ENCODE measurements at places on chromosomes 5 and 9.

GRCh38 chr9:113564498-113565237 lies 101.1 kb downstream of the RGS3 start:
- DNase-seq = no peak

- no peak for DNase-seq
These were observed 36.4 kb upstream of the ADAMTSL1 start for GRCh38 chr9:18437315-18438201.

DNA sequence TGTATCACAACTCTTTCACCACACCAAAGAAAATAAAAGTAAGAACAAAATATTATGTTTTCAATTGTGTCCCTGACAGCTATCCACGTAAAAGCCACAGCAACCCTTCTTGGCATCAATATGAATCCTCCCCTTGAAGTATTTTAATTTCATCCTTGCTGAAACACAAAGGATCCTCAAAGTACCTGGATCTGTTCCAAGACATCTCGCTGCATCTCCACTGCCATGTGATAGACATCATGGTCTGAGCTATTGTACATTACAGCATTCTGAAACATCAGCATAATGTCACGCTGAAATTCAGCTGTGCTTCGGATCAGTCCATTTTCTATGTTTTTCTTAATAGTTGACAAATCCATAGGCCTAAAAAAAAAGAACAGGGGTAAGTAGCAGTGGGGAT lies 17.7 kb downstream of the BRD8 start:
- no peak for DNase-seq

GRCh38 chr5:89470658-89471057 lies 587.7 kb upstream of the MEF2C start:
- DNase-seq = no peak

- no peak for DNase-seq
These were observed 13.3 kb downstream of the PDGFRB start for GRCh38 chr5:150142185-150142958.

GRCh38 chr9:133502112-133502511 lies 22.6 kb downstream of the MYMK start:
- no peak for DNase-seq

DNA sequence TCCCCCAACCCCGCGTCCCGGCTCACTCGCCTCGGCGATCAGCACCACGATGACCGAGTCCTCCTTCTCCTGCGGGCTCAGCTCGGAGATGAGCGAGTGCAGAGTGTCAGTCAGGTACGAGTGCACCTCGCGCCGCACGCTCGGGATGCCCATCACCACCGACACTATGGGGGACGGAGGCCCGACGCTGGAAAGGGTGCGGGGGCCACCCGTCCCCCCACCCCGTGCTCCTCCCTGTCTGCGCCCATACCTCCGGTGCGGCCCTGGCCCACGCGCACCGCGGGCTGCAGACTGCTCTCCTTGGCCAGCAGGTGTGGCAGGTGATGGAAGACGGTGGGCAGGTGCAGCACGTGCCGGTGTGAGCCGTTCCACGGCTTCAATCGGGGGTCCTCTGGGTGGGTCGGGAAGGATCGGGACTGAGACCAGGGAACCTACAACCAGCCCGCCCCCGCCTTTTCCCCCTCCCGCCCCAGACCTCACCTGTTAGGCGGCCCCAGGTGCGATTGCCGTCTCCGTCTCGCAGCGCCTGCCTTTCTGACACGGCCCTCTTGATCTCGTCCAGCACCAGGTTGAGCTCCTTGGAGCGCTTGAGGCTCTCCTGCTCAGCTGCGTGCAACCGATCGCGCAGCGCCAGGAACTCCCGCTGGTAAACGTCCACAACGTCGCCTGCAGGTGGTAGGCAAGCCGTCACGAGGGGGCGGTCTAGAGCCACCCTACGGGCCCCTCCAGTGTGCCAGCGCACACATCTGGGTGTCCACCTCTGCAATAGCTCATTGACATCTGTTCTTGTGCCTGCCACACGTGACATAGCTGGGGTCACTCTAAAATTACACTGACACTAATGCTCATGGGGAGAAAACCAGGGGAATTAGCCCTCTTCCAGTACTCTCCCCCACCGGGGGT lies 5.1 kb downstream of the MGAT4B start:
- DNase-seq = no peak

GRCh38 chr9:75833778-75834177 lies 56.7 kb upstream of the PCSK5 start:
- no peak for DNase-seq

GRCh38 chr9:127140181-127140580 lies 17.7 kb upstream of the ANGPTL2 start:
- DNase-seq = no peak
